ENCODE measurements at places on chromosomes 5 and 9.

DNA sequence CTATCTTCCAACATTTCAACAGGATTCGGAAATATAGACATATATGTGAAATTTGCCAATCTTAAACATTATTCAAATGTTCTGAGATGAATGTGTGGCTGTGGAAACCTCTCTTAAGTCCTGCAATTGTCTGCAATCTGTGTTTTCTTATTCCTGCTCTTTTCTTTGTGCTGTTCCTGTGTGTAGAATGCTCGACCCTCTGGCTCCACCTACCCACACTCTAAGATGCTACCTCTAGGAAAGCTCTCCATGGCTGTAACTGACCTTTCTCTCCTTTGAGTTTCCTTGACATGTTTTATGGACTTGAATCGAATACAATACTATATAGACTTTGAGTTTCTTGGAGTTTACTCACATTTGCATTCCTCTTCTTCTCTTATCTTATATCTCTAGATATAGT is 120.6 kb upstream of the ASTN2 start:
- DNase-seq = peak; percentile 29

DNA sequence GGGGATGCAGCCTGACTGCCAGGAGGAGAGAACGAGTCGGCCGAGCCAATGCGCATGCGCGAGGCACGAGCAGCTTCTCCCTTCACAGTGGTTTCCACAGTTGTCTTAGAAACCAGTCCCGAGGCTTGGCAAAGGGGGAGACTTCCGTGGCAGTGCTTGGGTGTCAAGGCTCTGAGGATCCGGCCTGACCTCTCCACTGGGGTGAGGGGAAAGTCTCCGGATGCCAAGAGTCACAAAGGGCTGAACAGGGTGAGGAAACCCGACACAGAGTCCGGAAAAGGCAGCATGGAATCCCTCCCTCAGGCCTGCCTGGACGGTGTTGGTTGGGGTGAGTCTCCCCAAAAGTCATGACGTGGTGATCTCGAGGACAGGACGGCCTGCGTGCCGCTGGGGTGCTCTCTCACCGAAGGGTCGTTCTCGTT is 475.5 kb downstream of the SPATA31A7 start:
- no peak for DNase-seq

DNA sequence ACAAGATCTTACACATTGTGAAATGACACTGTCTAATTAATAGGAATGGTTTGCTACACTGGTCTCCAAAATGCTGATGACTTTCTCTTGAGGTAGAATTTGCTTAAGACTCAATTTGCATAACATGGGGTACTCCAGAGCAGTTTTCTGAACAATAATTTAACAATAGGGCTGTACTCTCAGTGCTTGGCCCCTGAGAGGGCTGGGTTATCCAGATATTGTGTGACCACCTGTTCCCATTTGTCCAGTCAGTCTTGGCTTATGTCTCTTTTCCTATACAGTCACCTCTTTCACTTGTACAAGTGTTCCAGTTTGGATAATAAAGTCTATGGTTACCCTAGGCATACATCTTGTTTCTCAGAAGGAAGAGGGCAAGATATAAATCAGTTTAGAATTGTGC is 17.9 kb downstream of the ZSWIM6 start:
- no peak for DNase-seq

- no peak for DNase-seq
These were observed 91.4 kb upstream of the PHYKPL start for GRCh38 chr5:178323961-178324360.

DNA sequence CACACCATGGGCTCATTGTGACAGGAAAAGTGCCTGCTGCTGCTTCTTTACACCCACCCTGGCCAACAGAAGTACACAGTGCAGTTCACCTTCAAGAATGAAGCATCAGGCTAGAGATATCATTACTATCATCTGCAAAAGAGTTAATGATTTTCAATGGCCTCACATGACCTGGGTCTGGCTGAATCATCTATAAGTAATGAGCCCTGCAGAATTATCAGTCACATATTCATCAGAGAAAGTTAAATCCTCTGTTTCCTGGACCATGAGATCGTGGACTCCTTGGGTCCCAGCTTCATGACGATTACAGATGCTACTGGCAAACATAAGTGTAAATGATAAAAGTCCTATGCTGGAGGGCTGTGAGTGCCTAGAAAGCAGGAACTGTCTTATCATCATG is 8.3 kb downstream of the BAG1 start:
- DNase-seq = no peak

DNA sequence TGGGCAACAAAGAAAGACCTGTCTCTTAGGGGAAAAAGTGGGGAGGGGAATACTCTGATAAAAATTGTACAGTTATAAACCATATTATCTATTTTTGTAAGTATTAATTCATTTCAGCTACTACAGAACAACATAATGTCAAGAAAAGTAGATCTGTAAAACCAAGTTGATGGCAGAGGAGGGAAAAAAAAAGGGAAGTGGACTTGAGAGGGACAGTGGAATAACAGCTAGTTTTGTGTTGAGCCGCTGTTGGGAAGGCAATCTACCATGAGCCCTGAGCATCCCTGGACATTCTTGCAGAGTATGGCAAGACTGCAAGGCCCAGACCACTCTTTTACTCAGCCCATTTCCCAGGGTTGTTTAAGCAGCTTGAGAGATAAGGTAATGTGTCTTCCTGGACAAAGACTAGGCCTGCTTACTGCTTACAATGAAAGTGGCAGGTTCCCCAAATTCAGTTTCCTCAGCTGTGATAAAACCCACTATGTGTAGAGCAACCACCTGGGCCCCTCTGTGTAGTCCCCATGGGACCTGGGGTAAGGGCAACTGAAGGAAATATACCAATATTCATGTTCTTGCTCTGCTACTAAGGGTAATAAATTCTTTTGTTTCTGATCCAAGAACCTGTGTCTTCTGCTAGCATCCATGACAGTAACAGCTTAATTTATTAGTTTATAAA is 25.0 kb downstream of the CEP120 start:
- DNase-seq = no peak

DNA sequence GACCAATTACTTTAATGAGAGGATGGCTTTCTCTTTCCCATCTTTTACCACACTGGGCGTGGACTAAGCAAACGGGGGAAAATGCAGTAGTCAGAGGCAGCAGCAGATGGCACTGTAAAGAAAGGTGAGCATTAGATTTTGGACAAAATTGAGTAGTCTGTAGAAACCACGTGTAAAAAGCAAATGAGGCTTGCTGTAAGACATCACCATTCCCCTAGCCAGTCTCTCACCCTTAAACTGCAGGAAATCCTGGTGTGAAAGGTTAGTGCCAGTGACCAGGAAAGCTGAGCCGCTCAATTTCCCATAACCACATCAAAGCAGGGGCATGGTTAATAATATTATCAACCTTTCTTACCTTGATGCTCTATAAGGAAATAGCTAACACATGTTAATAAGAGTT is 31.8 kb downstream of the SPATA31C2 start:
- peak; percentile 23 for DNase-seq

GRCh38 chr9:115340314-115340713 is 222.4 kb upstream of the TNC start:
- DNase-seq = no peak

GRCh38 chr5:172939611-172940267 is 19.5 kb upstream of the RPL26L1 start:
- peak; percentile 64 for DNase-seq

- DNase-seq = no peak
These were observed 70.8 kb downstream of the STX17 start for GRCh38 chr9:99977033-99977792.

DNA sequence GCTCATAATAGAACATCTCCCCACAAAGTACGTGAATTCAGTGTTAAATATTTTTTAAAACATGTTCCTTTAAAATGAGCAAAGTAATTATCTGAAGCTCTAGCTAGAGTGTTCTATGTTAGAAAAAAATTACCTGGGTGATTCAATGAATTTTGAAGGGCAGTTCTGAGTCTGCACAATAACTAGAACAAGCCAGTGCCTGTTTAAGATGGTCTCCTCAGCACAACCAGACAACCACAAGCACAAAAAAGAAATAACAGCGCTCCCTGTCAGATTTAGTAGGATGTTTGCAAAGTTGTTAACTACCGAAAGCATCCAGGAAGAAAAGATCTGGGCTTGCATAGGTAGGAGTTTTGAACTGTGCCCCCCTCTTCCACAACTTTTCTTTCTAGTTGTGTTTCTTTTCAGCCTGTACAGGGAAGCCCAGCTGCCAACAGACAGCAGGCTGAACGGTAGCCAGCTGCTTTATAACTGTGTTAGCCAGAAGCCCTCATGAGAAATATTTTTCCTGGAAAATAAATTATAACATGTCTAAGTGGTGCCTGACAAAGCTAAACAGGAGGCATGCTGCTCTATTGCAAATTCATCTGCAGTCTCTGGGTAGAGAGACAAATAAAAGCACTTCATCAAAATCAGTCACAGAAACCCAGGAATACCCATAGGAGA is 1026.9 kb downstream of the MAT2B start:
- peak; percentile 4 for DNase-seq

GRCh38 chr5:132425975-132426524 is 56.5 kb downstream of the SLC22A5 start:
- DNase-seq = no peak

Measured in Ammon's horn (tissue), 1 donor.